ENCODE measurements at places on chromosomes 13 and 19. TPM values are rescaled to one million over a fixed set of nuclear protein-coding genes. Genes with fewer than 3 reads are reported as not detected.

Gene KLHL1
- not detected for total RNA-seq

Gene GGACT
- 8.0 TPM for total RNA-seq

Gene ZNF132
- total RNA-seq: 9.1 TPM

Gene NCR1
- not detected for total RNA-seq

Gene DENND1C
- not detected for total RNA-seq

Gene FOXA3
- total RNA-seq: not detected

Gene KLK1
- total RNA-seq: not detected

Gene PSG3
- not detected for total RNA-seq

Gene IRS2
- 21.1 TPM for total RNA-seq

Gene LGALS7
- not detected for total RNA-seq

Gene S1PR5
- total RNA-seq: not detected

Gene F10
- total RNA-seq: not detected

Gene GNG7
- 2.9 TPM for total RNA-seq

Gene AP1M2
- total RNA-seq: not detected

Gene ZNF749
- total RNA-seq: 93.5 TPM

Gene SIGLEC5
- total RNA-seq: not detected

Gene TEX29
- total RNA-seq: not detected

Gene BSG
- 345 TPM for total RNA-seq

Gene ZNF582
- 5.5 TPM for total RNA-seq

Gene SIGLEC10
- total RNA-seq: not detected

Gene DPF1
- 3.3 TPM for total RNA-seq

Data from melanocyte of skin (primary cell).